ENCODE measurements at places on chromosomes 1 and 21.

DNA sequence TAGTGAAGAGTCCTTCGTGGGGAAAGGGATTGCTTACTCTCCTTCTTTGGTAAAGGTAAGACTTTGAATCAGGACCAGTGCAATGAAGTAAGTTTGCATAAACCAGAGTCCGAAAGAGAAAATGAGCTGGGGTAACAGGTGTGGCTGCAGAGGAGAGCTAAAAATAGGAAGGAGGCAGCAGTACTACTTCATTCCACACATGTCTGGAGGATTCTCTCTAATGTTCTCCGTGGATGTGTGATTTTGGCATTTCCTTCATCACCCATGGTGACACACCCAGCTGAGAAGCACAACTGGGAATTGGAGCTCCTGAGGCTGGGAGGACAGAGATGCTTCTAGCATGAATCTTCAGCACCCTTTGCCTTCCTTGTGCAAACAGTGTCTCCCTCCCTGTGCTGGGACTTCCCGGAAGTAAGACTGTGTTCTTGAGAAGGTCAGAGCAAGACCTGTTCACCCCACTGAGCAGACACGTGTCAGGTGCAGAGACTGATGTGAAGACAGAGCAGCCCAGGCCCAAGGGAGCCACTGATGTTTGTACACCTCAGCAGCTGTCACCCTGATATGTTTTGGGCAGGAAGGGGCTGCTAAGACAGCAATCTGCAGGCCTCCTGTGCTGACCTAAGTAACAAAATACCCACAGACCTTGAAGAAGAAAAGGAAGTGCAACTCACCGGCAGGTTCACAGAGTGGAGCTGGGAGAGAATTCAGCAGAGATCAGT, 13.3 kb downstream of the FCRL1 start:
- no peak for DNase-seq

DNA sequence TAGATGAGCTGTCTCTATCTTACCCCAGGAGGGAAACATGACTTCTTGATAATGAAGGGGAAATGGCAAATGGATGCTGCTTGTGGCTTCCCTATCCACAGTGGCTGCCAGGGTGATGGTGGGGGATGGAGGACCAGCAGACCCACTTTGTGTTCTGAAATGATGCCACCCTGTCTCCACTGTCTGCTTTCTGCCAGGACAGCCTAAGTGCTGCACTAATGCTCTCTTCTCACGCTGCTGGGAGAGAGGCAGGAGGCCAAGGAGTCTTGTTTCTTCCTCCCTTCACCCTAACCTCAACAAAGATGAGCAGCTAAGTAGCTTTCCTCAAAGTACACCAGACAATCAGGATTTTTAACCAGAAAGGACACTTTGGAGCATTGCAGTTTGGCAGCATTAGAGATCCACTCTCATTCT, 36.6 kb downstream of the XCL1 start:
- DNase-seq: no peak

GRCh38 chr1:119294199-119294598, 74.4 kb upstream of the HAO2 start:
- DNase-seq: no peak

- DNase-seq: peak; percentile 78
Measured at GRCh38 chr21:43731891-43732711, 13.2 kb downstream of the PDXK start.

DNA sequence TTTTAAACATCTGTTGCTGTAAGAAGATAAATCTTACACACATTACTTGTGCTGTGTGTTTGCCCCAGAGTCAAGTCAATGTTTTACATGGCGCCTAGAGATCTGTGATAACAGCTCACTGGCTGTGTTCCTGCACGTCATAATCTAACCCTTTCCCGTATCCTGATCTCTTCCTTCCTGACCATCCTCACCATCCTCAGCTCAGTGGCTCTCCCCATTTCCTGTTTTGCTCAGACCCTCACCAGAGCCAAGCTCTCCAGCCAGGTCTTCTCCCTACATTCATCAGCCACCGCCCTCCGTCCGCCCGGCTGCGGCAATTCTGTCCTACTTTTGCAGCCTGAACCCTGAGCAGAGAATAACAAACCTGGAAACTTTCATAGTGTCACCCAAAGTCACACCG, 824.7 kb downstream of the USP25 start:
- DNase-seq: no peak

DNA sequence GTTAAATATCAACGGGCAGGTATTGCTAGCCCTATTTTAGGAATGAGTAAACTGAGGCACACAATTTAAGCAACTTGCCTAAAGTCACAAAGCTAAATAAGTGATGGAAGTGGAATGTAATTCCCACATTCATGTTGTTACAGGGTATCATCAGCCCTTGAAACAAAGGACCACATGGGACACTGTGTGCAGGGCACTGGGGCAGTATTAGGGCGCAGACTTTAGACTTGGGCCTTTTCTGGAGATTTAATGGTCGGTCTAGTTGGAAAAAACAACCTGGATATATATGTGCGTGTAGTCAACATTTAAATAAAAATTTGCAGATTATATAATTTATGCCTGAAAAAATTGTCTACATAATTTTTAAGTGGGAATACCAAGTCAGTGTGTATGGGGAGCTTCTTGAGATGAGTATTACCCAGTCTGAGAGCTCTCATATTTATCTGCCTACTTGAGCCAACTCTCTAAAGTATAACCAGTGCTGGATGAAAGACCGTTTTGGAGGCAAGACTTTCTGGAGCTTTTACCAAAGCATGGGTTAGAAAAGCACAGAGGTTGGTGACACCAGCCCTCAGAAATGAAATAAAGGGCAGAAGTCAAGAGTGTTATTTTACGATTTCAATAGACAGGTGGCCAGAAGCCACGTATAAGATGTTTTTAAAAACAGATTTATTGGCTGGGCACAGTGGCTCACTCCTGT, 1.6 kb downstream of the KDM1A start:
- DNase-seq: no peak

- no peak for DNase-seq
Measured at GRCh38 chr1:79899914-79900313, 893.4 kb upstream of the ADGRL4 start.

DNA sequence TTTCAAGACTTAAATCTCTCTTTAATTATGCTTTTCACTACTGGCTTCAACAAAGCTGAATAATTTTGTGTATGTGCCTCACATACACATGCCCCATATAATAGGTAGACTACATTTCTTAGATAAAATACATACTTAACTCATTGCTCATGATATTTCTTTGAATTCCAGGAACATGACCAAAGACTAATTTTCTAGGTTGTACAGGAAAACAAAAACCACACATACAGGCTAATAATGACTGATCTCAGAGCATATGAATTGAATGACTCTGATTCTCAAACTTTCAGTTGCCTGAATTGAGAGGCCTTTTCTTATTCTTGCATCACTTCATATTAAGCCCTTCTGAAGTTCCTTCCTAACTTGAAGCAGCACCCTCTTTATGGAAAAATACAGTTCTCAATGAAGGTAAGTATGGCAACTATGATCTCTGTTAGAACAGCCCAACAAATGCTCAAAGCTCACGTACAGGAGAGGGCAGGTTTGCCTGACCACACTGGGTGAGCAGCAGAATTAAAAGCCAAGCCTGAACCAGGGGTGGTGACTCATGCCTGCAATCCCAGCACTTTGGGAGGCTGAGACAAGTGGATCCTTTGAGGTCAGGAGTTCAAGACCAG, 22.6 kb upstream of the UAP1 start:
- no peak for DNase-seq

GRCh38 chr1:160244209-160244608, 18.1 kb downstream of the DCAF8 start:
- no peak for DNase-seq

DNA sequence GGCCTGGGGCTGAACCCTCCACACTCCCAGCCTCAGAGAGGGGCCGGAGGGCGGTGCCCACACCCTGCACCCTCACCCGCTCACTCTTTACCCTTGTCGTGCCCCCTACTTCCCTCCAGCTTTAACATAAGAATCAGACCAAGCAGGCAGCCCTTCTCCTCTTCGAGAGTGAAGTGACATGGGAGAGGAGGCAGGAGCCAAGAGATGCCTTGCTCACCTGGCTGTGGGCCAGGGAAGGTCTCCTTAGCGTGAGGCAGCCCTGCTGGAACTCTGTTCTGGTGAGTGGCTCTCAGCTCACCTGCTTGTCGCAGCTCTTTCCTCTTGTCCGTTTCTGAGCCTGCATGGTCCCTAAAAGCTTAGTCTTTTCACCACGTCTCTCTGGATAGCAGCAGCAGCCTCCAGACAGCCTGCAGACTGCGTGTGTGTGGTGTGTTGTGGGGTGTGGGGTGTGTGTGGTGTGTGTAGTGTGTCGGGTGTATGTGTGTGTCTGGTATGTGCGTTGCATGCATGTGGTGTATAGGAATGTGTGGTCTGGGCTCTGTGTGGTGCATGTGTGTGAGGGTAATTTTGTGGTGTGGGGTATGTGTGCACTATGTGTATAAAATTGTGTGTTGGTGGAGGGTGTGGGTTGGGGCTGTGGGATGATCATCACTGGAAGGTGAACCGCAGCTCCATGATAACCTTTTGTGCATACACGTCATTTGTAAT, 86.7 kb downstream of the CCDC185 start:
- peak; percentile 57 for DNase-seq

DNA sequence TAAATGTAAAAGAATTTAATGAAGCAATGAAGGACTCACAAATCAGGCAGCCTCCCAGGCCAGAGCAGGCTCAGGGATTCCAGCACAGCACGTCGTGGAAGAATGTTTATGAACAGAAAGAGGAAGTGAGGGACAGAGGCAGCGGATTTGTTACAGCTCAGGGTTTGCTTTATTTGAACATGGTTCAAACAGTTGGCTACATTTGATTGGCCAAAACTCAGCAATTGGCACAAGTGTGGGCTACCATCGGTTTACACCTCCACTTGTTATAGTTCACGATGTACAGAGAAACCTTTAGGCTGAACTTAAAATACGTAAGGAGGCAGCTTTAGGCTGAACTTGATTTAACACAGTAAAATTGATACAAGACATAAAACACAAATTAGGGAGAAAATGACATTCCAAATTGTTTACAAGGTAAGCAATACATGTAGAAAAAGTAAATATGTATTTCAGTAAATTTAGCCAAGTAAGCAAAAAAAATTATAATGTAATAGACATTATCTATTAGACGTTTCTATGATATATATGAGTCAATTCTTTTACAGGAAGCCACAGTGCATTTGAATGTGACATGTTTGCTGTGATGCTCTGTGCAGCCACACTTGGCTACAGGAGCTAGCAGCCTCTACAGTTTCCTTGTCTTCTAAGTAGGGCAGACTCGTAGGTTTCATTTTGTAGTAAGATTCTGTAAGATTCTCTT, 126.5 kb downstream of the ADSS2 start:
- no peak for DNase-seq

Measured in cardiac muscle cell (in vitro differentiated cells and primary cell).